ENCODE measurements at places on chromosomes 5 and 9.
A peak's percentile ranks its signal among the peaks of the same experiment; 100 is the strongest.

GRCh38 chr9:129884220-129885017 is 49.2 kb downstream of the USP20 start:
- peak; percentile 62 for DNase-seq

DNA sequence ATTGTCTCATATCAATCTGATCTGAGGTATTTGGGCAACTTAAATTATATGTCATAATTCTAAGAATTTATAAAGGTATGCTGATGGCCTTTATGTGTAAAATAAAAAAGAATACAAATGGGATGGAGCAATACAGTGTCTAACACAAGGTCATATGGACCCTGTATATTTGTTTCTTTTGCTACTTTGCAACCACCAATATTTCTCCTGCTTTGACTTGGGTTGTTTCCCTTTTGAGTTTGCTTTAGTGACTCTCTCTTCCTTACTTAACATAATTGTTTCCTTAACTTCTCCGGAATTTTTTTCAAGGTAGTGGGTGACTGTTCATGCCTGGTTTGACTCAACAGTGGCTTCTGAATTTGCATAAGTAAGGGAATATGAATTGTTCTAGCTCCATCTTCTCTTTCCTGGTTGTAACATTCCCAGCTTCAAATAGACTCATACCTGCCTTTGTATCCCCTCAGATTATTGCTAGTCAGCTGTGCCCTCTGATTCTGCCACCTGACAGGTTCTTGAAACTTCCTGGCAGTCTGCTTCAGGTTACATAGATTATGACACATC is 30.2 kb upstream of the ANXA1 start:
- DNase-seq = no peak

GRCh38 chr9:30723656-30724055 is 1660.8 kb upstream of the ACO1 start:
- DNase-seq = no peak

GRCh38 chr5:170638454-170639220 is 134.8 kb downstream of the KCNIP1 start:
- no peak for DNase-seq

GRCh38 chr9:134892221-134892620 is 11.6 kb downstream of the FCN2 start:
- no peak for DNase-seq

DNA sequence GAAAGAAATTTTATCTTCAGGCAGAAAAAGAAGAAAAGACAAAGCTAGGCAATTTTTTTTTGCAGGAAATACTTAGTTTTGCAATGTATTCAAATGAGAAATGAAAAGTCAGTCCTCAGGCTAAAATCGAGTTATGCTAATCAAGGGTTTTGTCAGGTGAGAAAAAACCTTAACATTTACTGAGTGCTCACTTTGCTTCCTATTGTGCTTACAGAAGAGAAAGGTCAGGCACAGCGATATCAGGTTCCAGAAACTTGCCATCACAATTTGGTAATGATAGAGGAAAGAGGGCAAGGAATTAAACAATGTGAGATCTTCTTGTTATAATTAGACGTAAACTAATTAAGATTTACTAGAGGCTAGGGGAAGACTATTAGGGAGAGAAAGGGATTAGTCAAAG is 431.7 kb upstream of the CTNND2 start:
- no peak for DNase-seq

- DNase-seq = no peak
These were observed 39.0 kb downstream of the RAPGEF1 start for GRCh38 chr9:131700765-131701435.

DNA sequence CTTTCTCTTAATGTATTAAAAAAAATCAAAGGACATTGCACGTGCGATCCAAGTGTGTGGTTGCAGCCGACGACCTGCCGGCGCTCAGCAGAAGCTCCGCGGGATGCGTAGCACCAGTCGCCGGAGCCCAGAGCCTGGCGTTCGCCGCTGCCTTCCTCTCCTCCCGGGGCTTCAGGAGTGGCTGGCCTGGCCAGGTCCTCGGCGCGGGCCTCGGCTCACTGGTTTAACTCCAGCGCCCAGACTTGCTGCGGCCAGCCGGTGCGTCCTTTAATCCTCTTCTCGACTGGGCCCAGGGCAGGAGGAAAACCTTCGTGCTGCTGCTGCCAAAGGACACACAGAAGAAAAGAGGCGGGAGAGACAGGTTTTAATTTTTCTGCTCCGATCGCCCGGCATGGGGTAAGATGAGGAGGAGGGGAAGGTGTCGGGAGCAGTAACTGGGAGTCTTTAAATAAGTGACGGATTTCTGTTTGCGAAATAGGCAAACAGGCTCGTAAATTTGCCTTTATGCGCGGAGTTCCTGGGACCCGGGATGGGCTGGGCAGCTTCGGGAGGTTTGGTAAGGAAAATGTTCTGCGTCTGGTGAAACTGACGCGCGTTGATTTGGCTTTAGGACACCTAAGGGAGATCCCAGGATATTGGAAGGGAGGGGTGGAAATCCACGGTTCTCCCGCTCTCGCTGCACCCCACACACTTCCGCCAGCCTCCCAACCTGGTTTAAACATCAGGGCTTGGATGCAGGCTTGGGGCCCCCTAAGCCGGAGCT is 2.3 kb downstream of the HAND1 start:
- DNase-seq = no peak

DNA sequence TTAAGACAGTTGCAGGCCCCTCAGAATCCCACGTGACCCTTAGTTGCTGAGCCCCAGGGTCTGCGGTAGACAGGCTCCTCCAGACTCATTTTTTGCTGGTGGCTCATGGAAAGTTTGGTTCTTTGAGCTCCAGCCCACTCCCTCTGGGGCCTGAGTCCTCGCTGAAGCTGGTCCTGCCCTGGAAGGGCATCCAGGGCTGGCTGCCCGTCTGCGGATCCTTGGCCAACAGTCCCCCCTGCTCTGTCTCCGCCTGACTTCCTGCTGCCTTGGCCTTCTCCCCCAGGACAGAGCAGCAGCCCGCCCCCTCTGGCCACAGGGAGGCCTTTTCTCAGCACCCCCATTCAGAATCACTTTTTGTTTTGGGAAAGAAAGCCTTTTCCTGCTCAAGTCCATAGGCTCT is 24.4 kb downstream of the SLC6A7 start:
- no peak for DNase-seq

DNA sequence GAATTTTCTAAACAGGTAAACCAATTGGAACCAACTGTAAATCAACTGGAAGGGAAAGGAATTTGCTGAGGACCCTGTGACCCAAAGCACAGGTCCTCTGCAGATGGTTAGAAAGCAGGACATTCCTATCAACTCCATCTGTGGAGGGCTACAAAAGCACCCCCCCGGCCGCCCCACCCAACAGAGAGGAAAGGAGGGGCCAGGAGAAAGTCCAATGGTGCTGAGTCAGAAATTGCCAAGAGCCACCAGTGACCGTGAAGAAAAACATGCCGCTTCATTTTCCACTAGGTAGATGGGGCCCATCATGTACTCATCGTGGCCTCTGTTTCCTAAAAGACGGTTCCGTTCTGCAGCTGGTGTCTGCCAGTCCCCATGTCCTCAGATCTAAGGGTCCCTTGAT is 66.3 kb downstream of the RAPGEF1 start:
- DNase-seq = no peak

DNA sequence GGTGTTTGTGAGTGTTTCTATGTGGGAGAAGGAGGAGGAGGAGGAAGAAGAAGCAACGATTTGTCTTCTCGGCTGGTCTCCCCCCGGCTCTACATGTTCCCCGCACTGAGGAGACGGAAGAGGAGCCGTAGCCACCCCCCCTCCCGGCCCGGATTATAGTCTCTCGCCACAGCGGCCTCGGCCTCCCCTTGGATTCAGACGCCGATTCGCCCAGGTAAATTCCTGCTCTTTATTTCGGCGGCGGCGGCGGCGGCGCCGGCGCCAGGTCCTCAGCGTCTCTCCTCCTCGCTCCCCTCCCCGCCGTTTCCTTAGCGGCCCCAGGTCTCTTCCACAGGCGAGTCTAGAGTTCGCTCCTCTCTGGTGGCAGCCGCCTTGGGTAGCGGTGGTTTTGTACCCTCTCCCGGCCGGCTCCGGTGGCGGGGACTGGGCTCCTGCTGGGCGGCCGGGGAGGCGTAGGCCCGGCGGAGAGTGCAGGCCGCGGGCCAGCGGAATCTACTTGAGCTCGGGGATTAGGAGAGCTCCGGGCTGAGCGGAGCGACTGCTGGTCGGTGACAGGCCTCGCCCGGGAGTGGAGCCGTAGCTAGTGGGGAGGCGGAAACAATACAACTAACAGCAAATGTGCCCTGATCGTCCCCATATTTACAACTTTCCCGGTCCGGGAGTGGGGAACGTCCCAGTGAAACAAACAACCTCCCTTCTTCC is 547 bp downstream of the NIPBL start:
- DNase-seq = no peak

GRCh38 chr5:84682531-84682930 is 297.9 kb upstream of the EDIL3 start:
- no peak for DNase-seq

- DNase-seq = no peak
These were observed 91.9 kb upstream of the OTULINL start for GRCh38 chr5:14489643-14490042.

DNA sequence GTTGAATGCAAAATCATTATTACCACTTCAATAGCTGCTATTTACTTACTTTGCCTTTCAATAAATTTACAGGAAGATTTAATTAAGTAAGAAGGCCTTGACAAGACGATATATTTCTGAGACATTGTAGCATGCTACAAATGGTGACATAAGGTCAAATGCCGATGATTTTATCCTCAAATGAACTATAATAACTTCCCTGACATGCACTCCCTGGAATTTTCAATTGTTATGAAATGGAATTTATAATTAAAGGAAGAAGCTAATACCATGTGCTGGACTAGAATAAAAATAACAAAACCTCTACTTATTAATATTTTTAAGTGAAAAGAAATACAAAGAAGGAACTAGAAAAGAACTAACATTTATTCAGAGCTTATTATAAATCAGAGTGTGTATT is 30.2 kb upstream of the ITGA1 start:
- no peak for DNase-seq

- no peak for DNase-seq
These were observed 237.6 kb upstream of the ADAMTSL1 start for GRCh38 chr9:18236336-18236735.

GRCh38 chr5:66987540-66987939 is 209.1 kb downstream of the CD180 start:
- DNase-seq = no peak

- no peak for DNase-seq
These were observed 2.6 kb downstream of the SLC35A4 start for GRCh38 chr5:140567136-140567818.

DNA sequence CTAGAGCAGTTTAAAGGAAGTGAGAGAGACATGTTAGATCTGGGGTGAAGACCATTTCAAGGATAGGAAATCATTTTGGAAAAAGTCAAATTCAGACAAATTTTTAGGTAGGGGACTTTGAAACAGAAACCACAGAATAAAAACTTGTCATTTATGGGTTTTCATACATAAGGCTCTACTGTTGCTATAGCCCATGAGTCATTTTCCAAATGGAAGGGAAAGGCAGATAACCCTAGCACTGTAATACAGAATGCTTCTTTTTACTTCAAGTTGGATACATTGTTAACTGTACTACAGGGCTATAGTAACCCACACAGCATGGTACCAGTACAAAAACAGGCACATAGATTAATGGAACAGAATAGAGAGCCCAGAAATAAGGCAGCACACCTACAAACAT is 455.4 kb downstream of the EBF1 start:
- DNase-seq = no peak

DNA sequence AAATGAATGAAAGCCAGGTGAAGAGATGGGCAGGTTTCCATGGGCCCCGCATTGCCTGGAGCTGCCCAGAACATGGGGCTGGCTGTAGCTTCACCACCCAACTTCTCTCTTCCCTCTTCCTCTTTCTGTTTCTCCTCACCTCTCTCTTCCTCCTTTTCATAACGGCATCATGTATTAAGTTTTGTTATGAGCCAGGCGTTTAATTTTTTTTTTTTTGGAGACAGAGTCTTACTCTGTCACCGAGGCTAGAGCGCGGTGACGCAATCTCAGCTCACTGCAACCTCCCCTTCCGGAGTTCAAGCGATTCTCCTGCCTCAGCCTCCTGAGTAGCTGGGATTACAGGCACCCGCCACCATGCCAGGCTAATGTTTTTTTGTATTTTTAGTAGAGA is 13.0 kb upstream of the SPINK4 start:
- no peak for DNase-seq

GRCh38 chr5:115124741-115125140 is 45.0 kb downstream of the TRIM36 start:
- no peak for DNase-seq

DNA sequence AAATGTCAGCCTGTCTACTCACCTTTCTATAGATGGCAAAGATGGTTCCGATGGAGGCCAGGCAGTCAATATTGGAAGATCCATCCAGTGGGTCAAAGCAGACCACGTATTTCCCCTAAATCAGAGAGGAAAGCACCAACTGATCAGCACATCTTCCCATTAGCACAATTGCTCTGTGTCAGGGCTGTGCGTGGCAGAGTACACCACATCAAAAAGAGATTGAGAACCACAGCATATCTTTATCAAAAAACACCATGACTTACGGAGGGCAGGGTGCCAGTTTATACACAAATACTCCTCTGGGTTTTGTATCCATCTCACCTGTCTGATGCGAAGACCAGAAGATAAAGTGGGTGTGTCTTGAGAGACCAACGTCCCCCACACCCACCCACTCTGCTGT is 9.1 kb downstream of the FBP2 start:
- DNase-seq = no peak

DNA sequence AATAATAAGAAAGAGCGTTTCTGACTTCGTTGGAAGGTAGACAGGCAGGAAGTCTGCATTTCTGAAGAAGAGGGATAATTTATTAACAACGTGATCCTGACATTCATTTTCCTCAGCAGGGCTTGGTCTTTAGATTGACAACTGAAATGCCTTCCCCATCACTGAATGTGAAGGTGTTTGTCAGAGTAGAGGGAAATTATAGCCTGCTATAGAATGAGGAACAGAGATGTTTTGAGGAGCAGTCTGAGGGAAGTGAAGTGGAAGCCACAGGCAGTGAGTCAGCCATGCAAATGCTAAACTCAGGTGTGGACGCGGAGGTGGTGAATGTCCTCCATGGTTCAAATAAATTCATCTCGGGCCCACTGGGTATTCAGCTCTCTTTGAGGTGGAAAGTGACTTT is 30.5 kb downstream of the C7 start:
- DNase-seq = no peak

DNA sequence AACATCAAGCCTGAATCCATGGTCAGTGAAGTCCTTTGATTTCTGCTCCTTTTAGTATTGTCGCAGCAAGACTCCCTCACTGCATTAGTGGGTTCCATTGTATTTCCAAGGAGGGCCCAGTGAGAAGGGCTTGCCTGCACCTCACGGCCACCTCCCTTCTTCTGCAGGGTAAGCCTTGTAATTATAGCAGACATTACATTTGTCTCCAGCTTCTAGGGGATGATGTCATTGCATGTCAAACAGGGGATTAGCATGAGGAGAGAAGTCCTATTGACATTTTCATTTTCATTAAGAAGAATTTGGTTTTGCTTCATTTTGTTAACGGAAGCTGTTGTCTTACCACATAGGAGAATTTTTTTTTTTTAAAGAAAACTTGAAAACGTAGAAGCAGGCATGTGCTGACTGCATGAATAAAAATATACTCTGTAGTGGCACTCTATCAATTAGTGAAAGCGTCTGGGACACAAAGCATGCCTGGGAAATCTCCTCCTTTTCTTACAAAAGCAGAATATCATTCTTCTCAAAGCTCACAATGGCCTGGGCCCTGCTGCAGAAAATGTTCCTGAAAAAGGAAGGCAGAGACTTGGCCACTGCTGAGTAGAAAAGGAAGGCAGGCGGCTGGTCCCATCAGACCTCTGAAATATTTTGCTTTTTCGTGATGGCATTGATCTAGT is 27.1 kb downstream of the MAP1B start:
- DNase-seq = no peak

- DNase-seq = peak; percentile 67
These were observed 119.6 kb upstream of the FST start for GRCh38 chr5:53360811-53361210.

- no peak for DNase-seq
These were observed 16.6 kb downstream of the SH3PXD2B start for GRCh38 chr5:172437445-172438318.

Data from HFF-Myc (cell line).